ENCODE measurements at places on chromosomes 6 and 20.
A peak's percentile ranks its signal among the peaks of the same experiment; 100 is the strongest.

- DNase-seq, result no peak
Measured at GRCh38 chr20:59138114-59138748, 25.4 kb upstream of the ZNF831 start.

- DNase-seq, result no peak
Measured at GRCh38 chr6:41155132-41155805, 1.1 kb upstream of the TREML1 start.

DNA sequence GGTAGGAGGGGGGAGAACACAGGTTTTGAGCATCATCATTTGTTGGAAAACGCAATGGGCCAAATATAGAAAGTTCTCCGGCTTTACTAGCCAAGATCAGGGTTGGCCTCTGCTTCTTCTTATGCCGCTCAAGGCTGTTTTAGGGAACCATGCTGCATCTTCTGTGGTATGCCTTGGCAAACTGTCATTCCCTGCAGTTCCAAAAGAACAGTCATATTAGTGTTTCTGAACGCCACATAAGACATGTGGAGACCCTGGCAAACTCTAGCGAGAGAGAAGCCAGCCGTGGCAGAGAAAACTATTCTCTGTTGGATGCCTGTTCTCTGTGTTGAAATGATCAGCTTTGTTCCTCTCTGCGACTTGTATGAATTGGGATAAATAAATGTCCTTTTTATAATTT is 10.8 kb downstream of the ACTR5 start:
- no peak for DNase-seq

- no peak for DNase-seq
Measured at GRCh38 chr20:11912659-11913415, 4.9 kb upstream of the BTBD3 start.

GRCh38 chr6:31567531-31568370 is 4.3 kb upstream of the LTA start:
- DNase-seq, result no peak

DNA sequence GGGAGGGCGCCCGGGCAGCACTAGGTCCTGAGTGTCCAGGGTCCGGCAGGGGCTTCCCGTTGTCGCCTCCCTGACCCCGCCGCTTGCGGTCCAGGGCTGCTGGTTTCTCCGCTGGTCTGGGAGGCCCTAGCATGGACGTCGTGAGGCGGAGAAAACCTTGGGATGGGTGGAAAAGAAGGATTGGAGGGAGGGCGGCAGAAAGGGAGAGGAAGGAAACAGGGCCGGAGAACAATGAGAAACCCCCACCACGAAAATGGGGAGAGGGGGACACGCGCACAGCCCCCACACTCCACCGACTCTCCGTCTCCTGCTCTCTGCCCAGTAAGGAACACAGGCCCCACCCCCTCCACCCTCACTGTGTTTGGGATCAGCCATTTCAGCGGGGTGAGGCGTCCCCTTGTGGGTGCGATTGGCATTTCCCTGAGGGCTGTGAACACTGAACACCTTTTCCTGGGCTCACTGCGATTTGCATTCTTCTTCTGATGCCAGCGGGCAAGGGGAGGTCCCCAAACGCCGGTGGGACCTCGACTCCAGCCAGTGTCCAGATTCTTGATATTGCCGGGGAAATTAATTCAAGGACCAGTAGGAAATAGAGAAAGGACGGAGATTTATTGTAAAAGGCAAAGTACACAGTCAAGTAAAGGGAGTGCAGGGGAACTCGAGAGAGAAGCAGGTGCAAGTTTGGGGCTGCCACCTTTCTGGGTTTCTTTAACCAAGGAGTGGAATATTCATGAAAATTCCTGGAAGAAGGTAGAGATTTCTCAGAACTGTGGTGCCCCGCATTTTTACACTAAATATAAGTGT is 3.3 kb upstream of the RAET1G start:
- peak; percentile 73 for DNase-seq

GRCh38 chr20:63545814-63546213 is 1.7 kb downstream of the SRMS start:
- no peak for DNase-seq

- peak; percentile 33 for DNase-seq
Measured at GRCh38 chr6:49565855-49566254, 15.4 kb downstream of the C6orf141 start.

- no peak for DNase-seq
Measured at GRCh38 chr6:19041906-19042305, 654.8 kb downstream of the RNF144B start.

DNA sequence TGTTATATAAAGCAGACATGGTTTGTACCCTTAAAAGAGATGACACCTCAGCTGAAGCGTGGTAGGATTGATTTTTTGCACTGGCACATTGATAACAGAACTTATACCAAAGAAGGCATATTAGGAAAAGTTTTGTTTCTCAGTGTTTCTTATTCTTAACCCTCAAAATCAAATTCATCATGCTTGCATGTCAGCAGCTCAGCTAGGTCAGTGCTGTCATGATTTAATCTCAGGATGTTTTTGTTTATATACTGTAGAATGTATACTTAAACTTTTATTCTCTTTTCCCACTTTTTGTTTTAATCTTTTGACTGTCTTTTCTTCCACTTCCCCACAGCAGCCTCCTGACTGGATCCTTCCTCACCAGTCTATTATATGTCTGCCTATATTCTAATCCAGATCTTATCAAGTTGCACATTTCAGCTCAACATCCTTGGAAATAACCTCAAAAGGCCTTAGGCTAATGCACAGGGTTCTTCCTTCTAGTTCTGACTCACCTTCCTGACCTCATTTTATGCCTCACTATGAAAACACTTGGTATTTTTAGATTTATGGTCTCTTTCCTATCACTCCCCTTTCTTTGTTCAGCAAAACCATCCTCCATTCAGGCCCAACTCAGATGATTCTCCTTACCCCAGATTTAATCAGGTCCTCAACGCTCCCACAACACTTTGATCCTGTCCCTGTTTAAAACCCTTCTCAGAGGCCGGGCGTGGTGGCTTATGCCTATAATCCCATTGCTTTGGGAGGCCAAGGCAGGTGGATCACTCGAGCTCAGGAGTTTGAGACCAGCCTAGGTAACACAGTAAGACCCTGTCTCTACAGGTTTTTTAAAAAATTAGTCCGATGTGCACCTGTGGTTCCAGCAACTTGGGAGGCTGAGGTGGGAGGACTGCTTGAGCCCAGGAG is 7.2 kb downstream of the HEBP2 start:
- peak; percentile 50 for DNase-seq

- no peak for DNase-seq
Measured at GRCh38 chr6:13406781-13407180, 78.4 kb upstream of the TBC1D7 start.

DNA sequence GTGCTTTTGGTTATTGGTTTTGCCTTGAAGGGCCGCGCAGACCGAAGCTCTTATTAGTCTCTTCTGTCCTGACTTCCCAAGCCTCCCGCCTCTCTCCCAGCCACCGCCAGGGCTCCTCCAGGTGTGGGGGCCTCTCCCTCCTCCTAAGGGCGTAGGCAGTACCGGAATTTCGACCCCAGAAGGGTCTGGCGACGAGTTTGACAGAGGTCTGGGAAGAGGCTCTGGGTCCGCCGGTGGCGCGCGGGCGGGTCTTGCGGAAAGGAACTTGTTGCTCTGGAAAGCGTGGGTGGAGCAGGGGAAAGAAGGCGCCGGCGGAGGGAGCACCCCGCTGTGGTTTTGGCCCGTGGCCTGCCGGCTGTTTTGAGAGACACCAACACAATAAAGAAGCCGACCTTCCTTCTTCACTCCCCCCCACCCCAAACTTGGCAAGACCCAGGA is 1.8 kb downstream of the PCSK2 start:
- DNase-seq, result no peak

- peak; percentile 77 for DNase-seq
Measured at GRCh38 chr6:26175428-26176181, 88.4 kb downstream of the HFE start.

GRCh38 chr6:35469751-35470662 is 1.8 kb downstream of the RPL10A start:
- no peak for DNase-seq

GRCh38 chr20:20637998-20638725 is 74.3 kb downstream of the RALGAPA2 start:
- DNase-seq, result no peak

DNA sequence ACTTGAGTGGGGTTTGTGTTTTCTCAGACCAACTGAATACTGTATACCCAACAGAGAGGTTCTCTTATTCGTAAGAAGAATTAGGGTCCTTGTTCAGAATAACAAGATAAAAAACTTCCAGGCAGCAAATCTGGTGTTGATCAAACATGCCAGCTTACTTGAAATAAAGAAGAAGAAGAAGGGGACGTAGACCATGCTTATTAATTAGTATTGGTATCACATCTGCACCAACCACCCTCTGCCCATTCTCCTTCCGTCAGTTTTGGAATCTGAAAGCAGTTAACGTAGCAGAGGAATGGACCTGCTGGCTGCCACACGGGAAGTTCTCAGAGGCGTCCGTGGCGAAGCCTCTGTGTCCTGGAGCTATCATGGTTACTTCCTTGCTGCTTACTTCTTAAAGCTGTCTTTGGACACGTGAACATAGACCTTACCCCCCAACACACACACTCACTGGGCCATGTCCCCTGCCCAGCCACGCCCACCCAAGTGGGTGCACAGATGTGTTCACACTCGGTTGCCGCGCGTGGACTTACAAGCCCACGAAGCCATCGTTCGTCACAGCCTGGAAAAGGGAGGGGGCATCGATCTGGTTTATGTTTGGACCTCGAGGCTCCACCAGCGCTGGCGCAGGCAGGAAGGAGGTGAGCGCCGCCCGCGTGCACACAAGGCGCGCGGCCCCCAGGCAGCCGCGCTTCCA is 4.1 kb upstream of the DLL1 start:
- DNase-seq, result no peak

DNA sequence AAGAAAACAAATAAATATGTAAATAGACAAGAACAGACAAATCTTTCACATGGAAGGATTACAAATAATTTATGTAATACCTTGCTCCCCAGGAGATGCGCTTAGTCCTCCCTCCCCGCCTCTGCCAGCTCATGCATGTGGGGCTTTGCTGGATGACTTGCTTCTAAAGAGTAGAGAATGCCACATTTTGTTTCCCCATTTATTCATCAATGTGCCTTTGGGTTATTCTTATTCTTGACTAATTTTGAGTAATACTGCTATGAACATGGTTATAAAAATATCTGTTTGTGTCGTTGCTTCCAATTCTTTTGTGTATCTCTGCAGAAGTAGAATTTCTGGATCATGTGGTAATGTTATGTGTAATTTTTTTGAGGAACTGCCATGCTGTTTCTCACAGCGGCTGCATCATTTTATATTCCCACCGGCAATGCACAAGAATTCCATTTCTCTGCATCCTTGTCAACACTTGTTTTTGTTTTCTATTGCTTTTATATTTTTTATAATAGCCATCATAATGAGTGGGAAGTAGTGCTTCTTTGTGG is 23.8 kb upstream of the DUSP22 start:
- no peak for DNase-seq

GRCh38 chr6:20399518-20399917 is 2.2 kb upstream of the E2F3 start:
- no peak for DNase-seq

GRCh38 chr20:46811224-46812084 is 83.2 kb upstream of the EYA2 start:
- DNase-seq, result no peak

GRCh38 chr20:8933381-8933807 is 135.5 kb upstream of the PLCB4 start:
- DNase-seq, result no peak

DNA sequence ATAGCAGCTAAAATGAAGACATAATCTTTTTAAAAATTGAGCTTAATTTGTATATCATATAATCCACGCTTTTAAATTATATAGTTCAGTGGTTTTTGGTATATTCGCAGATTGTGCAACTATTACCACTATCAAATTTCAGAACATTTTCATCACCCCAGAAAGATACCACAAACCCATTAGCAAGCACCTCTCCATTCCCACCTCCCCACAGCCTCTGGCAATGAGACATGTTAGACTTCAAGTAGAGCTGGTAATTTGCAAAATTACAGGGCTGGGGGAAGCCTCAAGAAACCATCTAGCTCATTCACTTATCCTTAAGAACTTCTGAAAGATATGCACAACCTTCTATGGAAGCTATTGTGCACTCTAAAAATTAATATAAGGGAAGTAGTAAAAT is 37.2 kb downstream of the TRMT6 start:
- no peak for DNase-seq

DNA sequence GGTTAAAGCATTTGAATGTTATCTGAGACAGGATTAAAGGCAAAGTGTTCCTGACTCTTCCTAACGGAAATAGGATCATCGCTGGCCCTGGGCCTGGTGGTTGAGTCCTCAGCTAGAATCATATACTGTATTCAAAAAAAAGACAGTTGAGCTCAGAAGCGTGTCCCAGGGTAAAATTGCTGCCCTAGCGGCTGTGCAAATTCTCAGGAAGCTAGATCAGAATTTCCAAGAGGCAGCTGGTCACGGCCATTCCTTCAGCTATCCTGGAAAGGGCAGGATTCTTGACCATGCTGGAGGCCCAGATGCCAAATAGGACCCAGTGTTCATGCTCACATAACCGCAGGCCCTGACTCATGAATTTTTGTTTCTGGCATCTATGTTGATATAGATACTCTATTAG is 67.4 kb downstream of the STMND1 start:
- no peak for DNase-seq

GRCh38 chr20:5843054-5843592 is 92.9 kb downstream of the SHLD1 start:
- peak; percentile 25 for DNase-seq

DNA sequence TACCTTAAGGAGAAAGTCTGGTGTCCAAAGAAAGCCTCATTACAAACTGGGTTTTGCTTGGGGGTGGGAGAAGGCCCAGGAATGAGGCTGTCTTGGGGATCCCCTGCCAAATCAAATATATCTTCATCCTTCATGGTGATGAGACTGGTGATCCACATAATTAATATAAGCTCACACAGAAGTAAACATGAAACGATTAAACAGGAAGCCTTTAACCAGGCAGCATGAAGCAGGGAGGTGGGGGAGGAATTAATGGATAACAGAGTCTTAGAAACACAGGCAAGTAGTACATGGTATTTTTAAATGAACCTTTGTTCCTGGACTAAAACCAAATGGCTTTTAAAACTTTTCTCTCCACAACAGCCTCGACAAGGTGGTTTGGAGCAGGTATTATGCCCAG is 437.5 kb downstream of the TFAP2A start:
- DNase-seq, result no peak

GRCh38 chr6:36980876-36981619 is 4.9 kb downstream of the MTCH1 start:
- no peak for DNase-seq

- no peak for DNase-seq
Measured at GRCh38 chr20:50133041-50133440, 20.1 kb upstream of the UBE2V1 start.

GRCh38 chr6:40950986-40951698 is 87.9 kb downstream of the UNC5CL start:
- DNase-seq, result peak; percentile 61

DNA sequence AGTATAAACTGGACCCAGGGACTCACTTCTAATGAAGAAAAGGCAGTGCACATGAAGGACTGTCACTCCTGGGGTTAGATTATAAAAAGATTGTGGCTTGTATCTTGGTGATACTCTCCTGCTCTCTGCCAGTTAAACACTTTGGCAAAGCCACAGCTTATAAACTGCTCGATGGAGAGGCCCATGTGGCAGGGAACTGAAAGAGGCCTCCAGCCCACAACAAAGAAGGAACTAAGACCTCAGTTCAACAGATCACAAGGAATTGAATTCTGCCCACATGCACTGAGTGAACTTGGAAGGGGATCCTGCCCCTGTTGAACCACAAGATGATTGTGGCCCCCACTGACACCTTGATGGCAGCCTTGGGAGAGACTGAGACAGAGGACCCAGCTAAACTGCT is 363.8 kb downstream of the CBLN4 start:
- DNase-seq, result no peak

GRCh38 chr20:39039261-39039660 is 77.1 kb downstream of the DHX35 start:
- DNase-seq, result no peak

Measured in astrocyte of the spinal cord (primary cell).